T-helper 2 cell (primary cell): ENCODE measurements at places on chromosomes 13 and 19.

DNA sequence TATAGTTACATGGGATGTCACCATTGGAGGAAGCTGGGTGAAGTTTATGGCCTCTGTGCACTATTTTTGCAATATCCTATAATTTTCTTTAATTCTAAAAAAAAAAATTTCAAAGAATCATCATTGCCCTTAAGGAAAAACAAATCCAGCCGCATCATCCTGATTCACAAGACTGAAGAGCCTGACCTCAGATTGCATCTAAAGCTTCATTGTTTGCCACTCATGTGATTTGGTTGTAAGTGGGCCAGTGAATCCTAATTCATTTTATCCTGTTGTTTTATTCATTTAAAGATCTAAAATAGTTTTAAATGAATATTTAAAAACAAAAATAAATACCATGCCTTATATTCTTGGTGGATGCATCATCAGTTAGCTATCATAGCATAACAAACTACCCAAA lies 504.5 kb downstream of the TBC1D4 start:
- DNase-seq = no peak

DNA sequence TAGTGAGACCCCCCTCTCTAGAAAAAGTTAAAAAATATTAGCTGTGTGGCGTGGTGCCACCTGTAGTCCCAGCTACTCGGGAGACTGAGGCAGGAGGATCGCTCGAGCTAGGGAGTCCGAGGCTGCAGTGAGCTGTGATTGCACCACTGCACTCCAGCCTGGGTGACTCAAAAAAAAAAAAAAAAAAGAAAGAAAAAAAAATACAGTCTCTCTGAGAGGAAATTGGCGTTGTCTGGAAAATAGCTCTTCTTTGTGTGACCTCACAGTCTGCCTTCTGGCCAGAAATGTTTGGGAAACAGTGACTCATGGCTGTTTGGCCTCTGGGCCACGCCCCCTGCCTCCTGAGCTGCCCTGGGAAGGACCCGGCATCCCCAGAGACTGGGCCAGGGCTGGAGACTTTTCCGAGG lies 10.7 kb downstream of the MARCHF2 start:
- no peak for DNase-seq

GRCh38 chr19:34316741-34317301 lies 48.2 kb upstream of the GPI start:
- no peak for DNase-seq

DNA sequence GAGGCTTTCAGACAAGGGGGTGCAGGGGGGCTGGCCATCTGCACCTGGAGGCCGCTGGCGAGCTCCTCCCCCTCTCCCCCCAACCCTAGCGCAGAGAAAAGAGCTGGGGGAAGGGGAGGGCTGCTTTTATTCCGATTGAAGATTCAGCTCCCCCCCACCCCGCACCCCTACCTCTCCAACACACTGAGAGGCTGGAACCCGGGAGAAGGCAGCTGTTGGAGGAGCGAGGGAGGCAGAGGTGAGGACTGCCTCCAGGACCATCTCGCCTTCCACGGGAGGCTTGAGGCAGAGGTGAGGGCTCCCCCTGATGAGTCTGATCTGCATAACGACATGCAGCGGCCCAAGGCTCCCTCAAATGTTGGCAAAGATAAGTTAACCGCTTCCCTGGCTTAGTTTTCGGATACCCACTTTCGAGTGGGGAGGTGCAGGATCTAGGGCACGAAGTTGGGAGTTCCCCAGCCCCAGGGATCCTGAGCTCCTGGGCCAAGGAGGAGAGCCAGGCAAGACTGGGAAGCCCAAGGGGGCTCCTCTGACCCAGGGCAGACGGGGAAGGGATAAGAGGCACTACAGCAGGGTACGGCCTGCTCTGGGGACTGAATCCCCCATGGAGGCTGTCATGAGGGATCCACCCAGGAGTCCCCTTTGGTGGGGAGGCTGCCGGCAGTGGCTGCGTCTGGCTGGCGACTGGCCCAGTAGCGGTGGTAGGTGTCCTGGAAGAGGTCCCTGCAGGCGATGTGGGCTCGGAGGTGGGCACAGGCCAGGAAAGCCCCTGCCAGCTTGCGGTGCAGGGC lies 1.2 kb upstream of the NUMBL start:
- DNase-seq = no peak

DNA sequence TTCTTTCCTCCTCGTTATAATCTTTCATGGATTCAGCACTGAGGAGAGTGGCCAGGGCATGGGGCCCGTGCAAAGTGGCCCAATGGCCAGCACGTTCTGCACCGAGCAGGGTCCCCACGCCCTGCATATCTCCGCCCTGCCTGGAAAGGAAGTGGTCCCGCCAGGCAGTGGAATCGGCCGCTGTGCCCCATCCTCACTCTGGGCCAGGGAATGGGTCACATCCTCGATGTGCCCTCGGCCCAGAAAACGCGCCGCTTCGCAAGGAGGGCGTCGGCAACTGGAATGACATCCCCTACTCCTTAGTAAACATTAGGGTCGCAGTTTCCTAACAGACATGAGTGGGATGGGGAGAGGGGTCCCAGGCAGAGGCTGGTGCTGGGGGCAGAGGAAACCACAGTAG lies 90.7 kb downstream of the ZNF254 start:
- DNase-seq = no peak
